ENCODE measurements at places on chromosomes 4 and X.
A peak's percentile ranks its signal among the peaks of the same experiment; 100 is the strongest.

GRCh38 chrX:41118156-41118555 lies 32.9 kb downstream of the USP9X start:
- DNase-seq, result peak; percentile 28

DNA sequence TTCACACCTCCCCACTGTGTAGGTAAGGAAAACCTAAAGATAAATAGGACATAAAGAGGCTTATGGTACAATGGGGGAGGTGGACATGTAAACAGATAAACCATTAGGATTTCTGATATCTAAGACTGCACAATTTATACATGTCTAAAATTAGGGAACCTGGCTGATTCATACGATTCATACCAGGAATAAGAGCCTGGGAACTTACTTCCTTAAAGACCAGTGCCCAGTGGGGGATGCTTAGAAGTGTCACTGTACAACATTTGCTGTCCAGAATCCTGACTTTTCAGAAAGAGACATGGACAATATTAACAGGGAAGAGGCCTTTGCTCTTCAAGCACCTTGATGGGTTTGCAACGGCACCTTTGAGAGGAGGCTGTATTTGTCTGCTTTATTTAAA lies 116.8 kb upstream of the KIT start:
- no peak for DNase-seq

- no peak for DNase-seq
Measured at GRCh38 chr4:131459430-131460101, 1689.5 kb upstream of the PCDH10 start.

GRCh38 chr4:66059136-66059535 lies 388.8 kb upstream of the EPHA5 start:
- no peak for DNase-seq

DNA sequence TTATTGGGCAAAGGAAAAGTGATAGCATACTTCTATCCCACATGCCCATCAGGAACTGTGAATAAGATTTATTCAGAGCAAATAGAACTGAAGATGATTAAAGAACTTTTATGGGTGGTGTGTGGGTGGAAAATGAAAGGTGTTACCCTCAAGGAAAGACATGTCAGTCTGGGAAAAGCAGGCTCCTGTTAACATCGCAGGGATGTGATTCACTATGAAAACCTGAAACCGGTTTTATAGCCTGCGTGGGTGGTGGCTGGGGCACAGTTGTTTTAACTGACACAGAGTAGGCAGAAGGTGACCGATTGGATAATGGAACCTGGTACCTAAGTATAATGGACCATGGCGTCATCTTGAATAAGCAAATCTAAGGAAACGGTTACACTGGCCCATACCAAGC lies 61.3 kb upstream of the CASK start:
- DNase-seq, result peak; percentile 17

DNA sequence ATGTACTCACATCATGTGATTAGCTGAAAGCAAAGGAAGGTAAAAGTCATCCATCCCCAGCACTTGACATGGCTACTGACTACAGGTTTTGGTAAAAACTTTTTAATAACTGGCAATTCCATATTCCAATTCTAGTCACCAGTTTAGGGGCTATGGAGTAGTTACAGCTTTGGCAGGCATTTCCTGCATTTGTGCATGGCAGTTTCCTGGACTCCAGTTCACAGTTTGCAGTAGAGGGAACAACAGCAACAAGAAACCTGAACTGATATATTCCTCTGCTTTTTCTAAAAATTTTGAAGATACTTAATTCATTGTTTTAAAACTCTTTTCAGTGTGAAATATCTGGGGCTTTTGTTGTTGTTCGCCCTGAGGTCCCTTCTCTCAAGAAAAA lies 184.3 kb downstream of the PPP3CA start:
- DNase-seq, result no peak

DNA sequence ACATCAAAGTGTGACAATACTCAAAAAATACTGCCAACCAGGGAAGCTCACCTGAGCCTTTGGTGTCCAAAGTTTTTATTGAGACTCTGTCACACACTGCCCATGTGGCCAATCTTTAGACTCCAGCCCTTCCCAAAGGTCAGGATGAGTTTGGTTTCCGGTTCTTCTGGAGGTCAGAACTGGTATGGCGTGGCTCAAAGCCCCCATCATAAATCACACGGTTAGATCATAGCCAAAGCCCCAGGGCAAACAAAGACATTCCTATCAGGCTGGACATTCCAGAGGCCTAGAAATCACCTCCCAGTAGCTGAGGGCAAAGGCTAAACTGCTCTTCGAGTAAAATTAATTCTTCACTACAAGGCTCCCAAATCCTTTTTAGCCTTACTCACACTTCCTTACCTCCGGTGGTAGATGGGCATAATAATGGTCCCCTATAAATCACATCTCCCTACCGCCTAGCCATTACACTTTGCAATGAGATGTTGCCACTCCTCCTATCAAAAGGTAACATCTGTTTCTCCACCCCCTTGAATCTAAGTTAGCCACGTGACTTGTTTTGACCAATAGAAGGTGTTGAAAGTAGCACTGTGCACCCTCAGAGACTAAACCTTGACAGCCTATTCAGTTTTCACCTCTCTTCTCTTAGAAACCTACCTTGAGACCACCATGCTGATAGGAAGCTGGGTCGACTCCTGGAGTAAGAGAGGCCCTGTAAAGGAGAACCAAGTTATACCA lies 137.8 kb upstream of the DUSP21 start:
- no peak for DNase-seq

DNA sequence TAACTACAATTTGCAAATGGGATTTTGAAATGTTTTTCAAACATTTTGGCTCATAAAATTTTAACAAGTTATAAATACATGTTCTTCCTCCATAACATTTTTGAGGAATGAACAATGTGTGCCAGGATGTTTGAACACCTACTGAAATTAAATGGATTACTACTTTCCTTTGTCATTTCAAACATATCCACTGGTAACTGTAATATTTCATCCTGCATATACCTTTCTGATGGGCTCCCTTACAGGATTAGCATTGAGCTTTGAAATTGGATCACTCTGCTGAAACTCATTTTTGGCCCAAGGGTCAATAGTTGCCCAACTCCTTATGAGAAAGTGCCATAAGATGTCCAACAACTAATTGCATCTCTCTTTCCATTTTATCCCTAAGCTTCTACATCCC lies 17.6 kb downstream of the GRPR start:
- no peak for DNase-seq

GRCh38 chr4:25343671-25344070 lies 31.1 kb downstream of the ZCCHC4 start:
- DNase-seq, result no peak

- DNase-seq, result no peak
Measured at GRCh38 chrX:109857584-109858228, 124.6 kb upstream of the ACSL4 start.

- no peak for DNase-seq
Measured at GRCh38 chr4:173333658-173334084, 487 bp downstream of the HMGB2 start.

DNA sequence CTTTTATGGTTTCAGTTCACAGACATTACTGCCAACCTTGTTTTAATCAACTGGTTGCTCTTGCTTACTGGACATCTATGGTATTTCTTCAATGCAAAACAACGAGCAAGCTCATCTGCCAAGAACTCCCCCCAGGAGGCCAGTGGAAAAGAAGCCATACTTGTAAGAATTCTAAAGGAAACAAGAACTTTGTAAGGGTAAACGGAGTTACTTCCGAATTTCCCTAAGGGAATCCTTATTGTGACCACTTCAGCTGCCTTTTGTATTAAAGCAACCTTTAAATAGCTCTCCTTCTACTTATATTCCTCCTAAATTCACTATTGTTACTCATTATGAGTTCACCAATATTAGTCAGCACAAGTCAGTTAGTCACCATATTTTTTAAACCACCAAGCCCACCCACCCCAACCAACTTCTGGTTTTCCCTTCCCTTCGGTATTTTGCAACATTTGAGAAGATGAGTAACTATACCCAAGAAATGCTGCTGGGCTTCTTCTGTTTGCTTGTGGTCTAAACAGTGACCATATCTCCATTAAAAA lies 602.8 kb upstream of the DIPK2B start:
- peak; percentile 37 for DNase-seq

DNA sequence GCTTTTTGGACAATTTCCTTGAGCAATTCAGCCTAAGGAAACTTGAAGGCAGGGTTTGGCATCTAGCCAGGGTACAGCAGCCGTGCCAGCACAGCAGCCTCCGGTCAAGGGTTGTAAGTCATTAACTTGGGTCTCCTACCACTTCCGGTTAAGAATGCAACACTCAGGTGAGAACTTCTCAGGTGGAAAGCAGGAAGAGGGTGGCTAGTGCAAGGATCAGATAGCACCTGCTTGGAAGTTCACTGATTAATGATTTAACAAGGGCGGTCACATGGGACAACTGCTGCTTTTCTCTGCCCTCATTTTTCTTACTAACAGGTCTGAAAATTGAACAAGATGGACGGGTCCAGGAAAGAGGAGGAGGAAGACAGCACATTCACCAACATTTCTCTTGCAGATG lies 30.1 kb upstream of the SCOC start:
- DNase-seq, result no peak

DNA sequence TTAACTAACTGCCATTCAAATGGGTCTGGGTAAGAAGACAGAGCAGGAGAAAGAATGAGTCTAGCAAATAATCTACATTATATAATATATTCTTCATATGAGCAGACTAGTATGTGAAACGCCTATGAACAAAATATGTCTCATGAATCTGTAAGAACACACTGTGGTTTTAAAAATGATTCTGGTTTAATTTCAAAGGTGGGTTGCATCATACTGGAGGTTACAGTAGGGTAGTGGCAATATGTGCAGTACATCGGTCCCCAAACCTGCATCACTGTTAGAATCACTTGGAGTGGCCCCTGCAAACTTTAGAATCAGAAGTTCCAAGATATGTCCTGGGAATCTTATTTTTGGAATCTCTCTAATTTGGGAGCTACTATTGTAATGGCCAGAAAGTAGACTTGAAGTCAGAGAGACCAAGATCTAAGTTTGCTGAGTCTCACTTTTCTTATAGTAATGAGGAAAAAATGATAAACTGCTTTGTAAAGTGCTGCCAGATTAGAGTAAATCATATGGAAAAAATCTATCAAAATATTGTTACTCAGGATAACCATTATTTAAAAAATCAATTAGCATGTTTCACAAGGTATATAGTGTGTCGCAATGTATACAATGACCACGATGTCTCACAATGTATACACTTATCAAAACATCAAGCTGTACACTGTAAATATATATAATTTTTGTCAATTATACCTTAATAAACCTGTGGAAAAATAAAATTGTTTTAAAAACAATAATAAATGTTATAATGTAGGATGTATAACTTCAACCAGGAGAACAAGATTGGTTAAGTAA lies 37.9 kb upstream of the ARSJ start:
- no peak for DNase-seq

DNA sequence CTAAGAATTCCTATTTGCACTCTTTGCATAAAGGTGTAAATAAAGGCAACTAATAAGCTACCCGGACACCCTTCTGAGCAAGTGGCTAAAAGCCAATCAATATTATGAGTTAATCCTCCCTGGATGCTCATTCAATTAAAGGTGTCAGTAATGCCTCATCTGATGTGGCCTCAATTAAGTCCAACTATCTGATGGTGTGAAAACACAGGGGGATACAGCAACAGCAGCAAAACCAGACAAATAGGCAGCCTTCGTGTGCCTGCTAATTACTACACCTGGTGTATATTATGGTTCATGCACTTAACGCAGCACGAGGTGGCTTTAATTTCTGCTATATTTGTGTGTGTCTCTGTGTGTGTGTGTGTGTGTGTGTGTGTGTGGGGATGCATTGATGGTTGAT lies 244.4 kb downstream of the DCLK2 start:
- DNase-seq, result no peak

- no peak for DNase-seq
Measured at GRCh38 chr4:169341490-169341889, 70.7 kb upstream of the SH3RF1 start.

DNA sequence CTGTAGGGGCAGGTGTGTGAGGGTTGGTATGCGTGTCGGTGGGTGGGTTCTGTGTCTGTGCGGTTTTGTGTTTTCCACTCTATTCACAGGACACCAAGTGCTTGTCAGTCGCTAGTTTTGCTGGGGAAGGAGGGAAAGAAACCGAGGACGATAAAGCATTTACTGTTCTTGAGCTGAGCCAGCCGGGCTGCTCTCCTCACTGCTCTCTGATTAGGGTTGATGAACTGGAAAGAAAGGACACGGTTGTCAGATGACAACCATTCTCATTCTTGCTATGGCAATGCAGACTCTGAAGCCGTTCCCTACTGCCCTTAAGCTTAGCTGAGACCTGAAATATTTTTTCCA lies 832 bp downstream of the EGFL6 start:
- no peak for DNase-seq

- no peak for DNase-seq
Measured at GRCh38 chrX:149494844-149495565, 10.1 kb downstream of the IDS start.

DNA sequence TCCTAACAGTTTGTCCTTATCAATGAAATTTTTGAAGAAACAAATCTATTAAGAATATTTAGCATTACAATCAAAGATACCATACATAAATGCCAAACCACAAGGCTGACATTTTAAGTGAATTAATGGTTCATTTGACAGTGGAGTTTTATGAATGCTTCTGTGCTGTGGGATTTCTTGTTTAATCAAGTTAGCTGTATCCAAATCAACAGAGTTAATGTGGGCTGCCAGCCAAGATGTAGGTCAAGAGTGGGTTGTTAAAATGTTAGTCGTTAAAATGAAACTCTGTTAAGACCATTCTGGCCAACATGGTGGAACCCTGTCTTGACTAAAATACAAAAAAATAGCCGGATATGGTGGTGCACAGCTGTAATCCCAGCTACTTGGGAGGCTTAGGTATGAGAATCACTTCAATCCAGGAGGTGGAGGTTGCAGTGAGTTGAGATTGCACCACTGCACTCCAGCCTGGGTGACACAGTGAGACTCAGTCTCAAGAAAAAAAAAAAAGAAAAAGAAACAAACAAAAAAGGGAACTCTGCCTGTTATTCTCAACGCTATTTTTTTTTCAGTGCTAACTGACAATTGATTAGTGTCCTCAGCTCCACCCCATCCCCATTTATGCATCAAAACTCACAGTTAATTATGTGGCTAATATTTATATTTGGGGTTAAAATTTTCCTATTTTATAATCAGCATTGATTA lies 20.2 kb downstream of the GPAT3 start:
- no peak for DNase-seq
